ENCODE measurements at places on chromosomes 12 and 14. TPM values are rescaled to one million over a fixed set of nuclear protein-coding genes. Genes with fewer than 3 reads are reported as not detected.

The GLT1D1 gene
- 2.0 TPM for polyA plus RNA-seq

The CBLN3 gene
- 3.0 TPM for polyA plus RNA-seq

GRCh38 chr12:111268738-111269572, 99.9 kb downstream of the PHETA1 start:
- no peak for DNase-seq

DNA sequence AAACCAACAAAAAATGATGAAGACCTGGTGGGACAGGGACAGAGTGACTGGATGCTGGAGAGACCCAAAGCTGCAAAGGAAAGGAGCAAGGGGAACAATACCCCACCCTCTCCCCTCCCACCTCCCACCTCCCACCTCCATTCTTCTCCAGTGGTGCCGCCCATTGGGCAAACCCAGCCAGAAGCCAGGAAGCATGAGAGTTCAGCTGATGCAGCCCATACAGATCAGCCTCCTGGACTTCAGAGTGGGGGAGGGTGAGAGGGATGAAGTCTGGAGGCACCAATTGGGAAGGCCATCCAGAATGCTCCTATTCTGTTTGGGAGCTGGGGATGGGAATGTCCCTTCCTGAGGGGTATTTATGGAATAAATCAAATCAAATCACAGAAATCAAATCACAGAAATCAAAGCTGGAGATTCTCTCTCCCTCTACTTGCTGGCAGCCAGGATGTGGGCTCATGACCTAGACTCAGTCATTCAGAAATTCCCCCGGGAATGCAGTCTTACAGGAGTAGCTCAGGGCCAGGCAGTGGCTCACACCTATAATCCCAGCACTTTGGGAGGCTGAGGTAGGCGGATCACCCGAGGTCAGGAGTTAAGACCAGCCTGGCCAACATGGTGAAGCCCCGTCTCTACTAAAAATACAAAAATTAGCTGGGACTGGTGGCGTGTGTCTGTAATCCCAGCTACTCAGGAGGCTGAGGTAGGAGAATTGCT, 31.1 kb downstream of the IRF2BPL start:
- no peak for DNase-seq

- DNase-seq, result no peak
These were observed 89.3 kb upstream of the SLC38A4 start for GRCh38 chr12:46915082-46915481.

GRCh38 chr14:100546051-100546443, 41.2 kb downstream of the BEGAIN start:
- no peak for DNase-seq

- DNase-seq, result no peak
These were observed 859 bp downstream of the PALS1 start for GRCh38 chr14:67242168-67242420.

DNA sequence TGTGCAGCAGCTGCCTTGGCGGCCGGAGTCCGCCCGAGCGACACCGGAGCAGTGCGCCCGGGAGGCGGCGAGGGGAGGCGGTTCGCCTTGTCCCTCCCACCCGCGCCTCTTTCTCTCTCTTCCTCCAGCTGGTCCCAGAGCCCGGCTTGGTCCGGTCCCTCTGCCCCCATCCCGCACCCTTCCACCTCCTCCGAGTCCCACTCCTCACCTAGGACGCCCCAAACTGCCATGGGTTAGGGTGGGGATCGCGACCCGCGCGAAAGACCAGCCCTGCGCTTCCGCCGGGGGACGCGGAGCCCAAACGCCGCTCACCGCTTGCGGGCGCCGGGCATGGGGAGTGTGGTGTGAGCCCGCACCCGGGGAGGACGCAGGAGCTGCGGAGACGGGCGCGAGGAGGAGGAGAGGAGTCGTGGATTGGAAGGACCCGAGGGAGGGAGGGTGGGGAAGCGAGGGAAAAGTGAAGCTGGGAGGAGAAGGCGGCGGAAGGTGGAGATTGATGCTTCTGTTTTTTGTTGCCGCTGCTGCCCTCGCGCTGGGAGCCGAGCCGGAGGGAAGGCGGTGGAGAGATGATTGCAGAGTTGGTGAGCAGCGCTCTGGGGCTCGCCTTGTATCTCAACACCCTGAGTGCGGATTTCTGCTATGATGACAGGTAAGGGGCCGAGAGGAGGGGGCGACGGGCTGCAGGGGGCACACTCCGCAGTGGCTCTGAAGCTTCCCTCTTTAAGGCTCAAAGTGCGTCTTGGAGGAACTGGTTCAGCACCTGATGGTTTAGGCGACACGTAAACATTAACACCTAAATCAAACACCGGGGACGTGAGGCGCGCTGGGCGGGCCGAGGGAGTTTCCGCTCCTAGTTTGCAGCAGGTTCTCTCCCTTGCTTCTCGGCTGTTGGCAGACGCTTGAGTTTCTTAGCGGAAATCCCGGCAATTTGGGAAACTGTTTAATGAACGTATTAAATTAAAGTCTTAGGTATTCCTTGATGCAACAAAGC, 610 bp downstream of the TMTC2 start:
- DNase-seq, result no peak

GRCh38 chr14:37428954-37429353, 166.1 kb downstream of the FOXA1 start:
- DNase-seq, result no peak

DNA sequence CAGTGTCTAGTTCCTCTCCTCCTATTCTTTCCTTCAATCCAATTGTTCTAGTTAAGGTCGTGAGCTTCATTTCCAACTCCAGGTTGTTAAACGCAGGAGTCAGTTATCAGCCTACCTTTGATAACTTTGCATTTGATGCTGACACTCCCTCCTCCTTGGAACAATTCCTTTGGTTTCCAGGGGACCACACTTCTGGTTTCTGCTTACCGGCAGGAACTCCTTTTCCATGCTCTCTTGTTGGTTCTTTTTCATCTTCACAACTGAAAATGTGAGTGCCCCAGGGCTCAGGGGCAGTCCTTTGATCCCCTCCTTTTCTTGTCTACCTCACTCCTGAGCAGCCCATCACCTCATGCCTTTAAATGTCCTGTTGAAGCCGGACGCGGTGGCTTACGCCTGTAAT, 5.0 kb downstream of the EEF1AKMT3 start:
- DNase-seq, result no peak

- DNase-seq, result no peak
These were observed 10.8 kb downstream of the ARHGAP5 start for GRCh38 chr14:32087907-32088306.

DNA sequence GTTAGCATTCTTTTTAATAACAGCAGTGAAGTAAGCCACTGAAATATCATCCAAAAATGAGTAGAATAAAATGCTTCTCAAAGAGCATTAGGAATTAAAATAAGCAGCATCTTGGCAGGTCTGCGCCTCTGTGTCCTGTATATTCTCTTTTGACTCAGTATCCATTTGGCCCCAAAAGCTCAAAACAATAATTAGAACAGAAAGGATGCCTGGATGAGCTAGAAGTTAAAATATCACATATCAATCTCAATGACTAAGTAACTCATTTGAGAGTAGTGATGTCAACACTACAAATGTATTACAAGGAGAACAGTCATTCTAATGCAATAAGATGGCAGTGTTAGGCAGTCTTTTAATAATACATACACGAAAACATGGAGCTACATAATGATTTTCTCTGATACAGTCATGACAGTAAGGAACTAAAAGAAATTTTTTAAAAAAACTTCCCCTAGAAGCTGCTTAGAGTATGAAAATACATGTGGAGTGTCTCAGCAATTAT, 160.9 kb upstream of the ABCD2 start:
- no peak for DNase-seq

DNA sequence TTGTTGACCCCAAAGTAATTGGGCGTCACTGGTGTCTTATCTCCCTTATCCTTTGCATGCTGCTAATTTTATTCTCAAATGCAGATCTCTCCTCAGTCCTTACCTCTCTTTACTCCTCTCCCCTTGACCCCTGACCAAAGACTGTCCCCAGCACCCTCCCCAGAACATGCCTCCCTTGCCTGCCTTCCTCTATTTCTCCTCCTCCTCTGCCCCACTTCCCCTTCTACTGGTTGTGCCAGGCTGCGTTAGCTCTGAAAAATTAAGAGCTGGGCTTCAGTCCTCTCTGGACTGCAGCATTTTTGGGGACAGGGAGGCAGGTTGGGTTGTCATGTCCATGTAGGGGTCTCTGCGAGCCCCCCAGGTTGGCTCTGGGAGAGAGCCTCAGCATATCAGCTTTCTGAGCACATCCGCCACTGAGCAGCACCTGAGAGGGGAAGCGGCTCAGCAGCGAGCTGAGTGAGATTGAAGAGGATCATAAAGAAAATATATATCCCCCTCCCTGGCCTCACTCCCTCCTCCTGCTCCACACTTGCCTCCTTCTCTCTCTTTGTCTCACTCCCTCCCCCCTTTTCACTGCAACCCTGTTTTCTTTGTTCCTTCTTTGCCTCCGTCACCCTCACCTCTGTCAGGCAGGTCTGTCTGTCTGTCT, 6.4 kb upstream of the CISTR start:
- no peak for DNase-seq

GRCh38 chr14:64800000-64800399, 79.7 kb downstream of the SPTB start:
- no peak for DNase-seq

Measured in right renal cortex interstitium (tissue), 3 donors.